ENCODE measurements at places on chromosomes 7 and 10. TPM values are rescaled to one million over a fixed set of nuclear protein-coding genes. Genes with fewer than 3 reads are reported as not detected.

GRCh38 chr10:28680358-28680752 is 3.0 kb downstream of the BAMBI start:
- DNase-seq: no peak

GRCh38 chr7:88322151-88322550 is 15.5 kb upstream of the STEAP4 start:
- no peak for DNase-seq

- no peak for DNase-seq
These were observed 128.4 kb downstream of the BICC1 start for GRCh38 chr10:58641095-58641531.

DNA sequence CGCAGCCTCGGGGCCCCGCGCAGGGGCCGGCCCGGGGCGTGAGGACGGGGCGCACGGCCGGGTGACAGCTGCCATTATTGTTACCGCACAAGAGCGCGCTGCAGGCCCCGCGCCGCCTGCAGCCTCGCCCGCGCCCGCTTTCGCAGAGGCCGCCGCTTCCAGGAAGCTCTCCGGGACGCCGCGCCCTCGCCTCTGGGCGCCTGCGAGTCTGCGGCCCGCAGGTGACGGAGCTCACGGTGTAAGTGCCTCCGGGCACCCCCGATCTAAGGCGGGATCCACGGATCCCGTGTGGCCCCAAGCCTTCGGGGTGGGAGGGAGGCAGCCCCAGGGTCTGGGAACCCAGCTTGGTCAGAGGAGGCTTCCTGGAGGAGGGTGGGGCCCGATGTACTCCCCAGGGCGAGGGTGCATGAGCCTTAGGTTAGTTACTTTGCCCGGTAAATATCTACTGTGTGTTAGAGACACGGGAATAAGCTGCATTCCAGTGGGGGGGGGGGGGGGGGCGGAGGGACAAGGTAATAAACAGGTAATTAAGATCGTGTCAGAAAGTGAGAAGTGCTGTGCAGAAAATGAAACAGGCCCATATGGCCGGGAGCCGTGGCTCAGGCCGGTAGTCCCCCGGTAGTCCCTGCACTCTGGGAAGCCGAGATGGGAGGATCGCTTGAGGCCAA is 638 bp downstream of the IQCE start:
- no peak for DNase-seq

- DNase-seq: no peak
These were observed 711.2 kb downstream of the GRID1 start for GRCh38 chr10:85655411-85655810.

DNA sequence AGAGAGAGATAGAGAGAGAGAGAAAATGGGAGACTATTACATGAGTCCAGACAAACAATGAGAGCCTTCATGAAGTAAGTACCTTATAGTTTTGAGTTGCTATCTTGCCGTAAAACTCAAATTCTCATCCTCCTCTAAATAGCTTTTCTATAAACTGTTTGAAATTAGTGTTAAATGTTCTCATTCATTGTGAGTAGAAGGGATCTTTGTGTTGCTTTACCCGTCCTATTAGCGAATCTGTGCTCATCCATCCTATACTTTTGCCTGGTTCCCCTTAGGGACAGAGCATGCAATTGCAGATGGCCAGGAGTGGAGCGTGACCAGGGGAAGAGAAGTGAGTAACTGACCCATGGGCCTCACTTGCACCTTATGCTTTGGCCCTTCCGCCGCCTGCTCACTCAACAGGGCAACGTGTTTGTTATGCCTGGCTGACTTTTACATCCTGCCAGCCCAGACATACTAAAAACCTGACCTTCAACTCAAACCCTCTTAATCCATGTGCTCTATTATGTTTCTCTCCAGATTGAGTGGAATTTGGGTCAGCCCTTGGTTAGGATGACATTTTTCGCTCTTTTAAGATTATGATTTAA is 244.2 kb upstream of the YAE1 start:
- DNase-seq: no peak

- no peak for DNase-seq
These were observed 12.2 kb downstream of the MCU start for GRCh38 chr10:72704117-72704516.

DNA sequence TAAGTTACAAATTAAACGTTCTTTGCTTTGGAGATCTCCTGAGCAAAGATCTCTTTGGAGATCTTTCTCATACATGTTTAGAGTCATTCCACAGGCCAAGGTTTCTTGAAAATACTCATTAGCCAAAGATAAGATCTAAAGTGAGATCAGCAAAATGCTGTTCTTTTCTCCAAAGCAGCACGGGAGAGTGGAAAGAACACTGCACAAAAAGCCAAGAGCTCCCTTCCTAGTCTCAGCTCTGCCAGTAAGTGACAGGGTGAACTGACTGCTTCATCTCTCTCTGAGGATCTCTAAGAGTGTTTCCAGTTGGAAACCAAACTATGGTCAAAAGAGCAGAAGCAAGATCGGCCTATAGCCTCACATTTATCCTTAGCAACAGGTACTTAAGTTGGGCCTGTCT is 168.4 kb upstream of the ASAH2 start:
- DNase-seq: no peak

The SPDYE1 gene
- total RNA-seq: not detected

The CCDC7 gene
- 22.7 TPM for total RNA-seq
